ENCODE measurements at places on chromosomes 11 and 22.
A peak's percentile ranks its signal among the peaks of the same experiment; 100 is the strongest.

- DNase-seq: no peak
Observed at GRCh38 chr11:2305788-2306451, 4.1 kb downstream of the TSPAN32 start.

- no peak for DNase-seq
Observed at GRCh38 chr11:130177782-130178181, 18.2 kb downstream of the ST14 start.

GRCh38 chr11:36347384-36347906 is 51.4 kb downstream of the PRR5L start:
- no peak for DNase-seq

GRCh38 chr11:122213171-122213570 is 97.2 kb upstream of the BLID start:
- DNase-seq: no peak

GRCh38 chr22:20147237-20147988 is 3.4 kb downstream of the CCDC188 start:
- no peak for DNase-seq

- DNase-seq: no peak
Observed at GRCh38 chr22:36321797-36322601, 65.8 kb downstream of the MYH9 start.

GRCh38 chr22:42862045-42862734 is 5.1 kb upstream of the ARFGAP3 start:
- DNase-seq: peak; percentile 49

DNA sequence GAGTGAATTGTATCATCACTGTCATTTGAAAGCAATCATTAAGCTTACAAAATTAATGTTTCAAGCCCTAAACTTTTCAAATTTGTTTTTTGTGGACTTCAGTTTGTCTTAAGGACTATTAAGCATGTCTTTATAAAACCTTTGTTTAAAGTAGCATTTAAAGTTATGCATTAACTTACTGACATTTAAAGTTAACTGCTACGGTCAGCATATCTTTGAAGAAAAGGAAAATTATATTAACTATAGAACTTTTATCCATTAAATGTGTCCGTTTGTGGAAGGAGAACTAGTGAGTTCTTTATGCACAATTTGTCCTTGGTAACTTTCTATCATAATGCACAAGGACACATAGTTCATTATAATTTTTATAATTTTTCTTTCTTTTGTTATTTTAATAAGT is 103.4 kb downstream of the FANCF start:
- DNase-seq: no peak

DNA sequence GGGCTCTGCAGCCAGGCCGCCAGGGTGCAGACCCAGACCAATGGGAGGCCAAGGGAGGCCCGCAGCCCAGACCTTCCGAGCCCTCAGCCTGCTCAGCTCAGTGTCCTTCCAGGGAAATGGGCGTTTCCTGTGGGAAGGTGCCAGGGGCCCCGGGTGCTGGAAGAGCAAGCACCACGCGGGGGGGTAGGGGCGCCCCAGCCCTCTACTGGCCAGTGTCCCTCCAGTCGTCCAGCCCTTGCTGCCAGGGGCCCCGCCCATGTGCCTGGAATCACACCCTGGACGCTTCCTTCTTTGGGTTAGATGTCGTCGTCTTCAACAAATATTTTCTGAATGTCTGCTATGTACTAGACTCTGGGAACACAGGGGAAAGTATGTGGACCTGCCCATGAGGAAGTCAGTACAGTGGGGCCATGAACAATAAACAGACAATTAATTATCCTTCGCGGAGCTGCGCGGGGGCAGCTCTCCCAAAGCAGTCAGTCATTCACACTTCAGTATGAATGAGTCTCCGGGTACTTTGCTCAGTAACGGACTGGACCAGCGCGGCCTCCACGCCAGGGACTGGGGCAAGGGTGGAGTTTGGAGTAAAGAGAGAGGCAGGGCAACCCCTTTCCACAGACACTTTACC is 60.2 kb downstream of the CDKN1C start:
- peak; percentile 86 for DNase-seq

DNA sequence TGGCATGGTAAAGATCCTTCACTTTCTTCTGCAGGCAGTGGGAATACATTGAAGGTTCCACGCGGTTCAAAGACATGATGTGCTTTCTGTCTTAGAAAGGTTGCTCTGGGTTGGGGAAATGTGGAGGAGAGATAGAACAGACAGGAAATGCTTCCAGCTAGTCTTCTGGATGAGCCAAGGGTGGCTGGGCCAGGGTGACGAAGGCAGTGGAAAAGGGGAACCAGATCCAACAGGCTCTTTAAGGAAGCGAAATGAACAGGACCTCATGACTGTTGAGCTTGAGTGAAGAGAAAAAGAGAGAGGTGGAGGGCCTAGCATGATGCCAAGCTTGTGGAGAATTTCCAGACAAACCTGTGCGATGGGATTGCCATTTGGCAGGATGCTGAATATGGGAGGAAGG is 56.4 kb upstream of the LMO1 start:
- DNase-seq: no peak

DNA sequence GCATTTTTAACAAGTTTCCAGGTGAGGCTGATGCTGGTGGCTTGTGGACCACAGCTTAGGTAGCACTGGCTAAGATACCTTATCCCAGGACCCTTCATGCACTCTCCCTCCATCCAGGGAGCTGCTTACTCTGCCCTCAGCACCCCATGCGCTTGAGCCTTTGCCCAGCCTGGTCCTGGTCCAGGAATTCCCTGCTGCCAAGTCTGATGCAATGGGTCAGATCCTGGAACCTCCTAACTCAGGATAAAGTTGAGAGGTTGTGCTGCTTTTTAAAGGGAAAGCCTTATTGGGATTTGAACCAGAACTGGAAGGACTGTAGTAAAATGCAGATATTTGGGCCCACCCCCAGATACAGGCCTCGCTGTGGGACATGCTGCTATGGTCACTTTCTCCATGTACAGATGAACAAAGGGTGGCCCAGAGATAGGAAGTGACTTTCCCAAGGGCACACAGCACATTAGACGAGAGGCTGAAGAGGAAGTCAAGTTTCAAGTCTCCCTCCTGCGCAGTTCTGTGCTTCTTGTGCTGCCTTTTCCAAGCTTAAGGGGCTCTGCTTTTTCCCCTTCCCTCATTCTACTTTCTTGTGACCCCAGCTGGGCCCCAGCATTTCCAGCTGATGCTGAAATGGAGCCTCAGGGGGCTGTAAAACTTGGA is 824 bp upstream of the LGALS12 start:
- DNase-seq: no peak

DNA sequence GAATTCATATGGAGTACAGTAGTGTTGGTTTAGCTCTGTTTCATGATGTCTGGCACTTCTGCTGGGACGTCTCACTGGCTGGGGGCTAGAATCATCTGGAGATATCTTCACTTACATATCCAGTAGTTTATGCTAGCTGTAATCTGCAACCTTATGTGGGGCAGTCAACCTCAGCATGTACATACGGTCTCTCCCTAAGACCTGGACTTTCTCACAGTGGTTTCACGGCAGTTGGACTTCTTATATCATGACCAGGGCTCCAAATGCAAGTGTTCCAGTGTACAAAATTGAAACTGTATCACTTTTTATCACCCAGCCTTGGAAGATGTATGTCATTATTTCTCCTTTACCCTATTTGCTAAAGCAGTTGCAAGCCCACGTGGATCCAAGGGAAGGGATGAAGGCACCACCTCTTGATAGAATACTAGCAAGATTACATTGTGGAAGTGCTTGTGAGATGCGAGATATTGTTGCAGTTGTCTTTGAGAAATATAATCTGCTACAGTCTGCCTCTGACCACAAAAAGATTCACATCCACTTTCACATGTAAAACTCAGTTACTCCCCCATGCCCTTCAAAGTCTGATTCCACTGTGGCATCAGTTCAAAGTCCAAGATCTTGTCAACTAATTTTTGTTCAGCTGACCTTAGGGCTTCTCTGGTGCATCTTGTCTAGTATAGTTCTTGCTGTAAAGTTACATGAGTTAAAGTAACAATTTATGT is 316.6 kb upstream of the NCAM1 start:
- DNase-seq: no peak

Data from fibroblast of skin of scalp (primary cell).